GM12891 (cell line): ENCODE measurements at places on chromosomes 16 and 17.
A peak's percentile ranks its signal among the peaks of the same experiment; 100 is the strongest.

DNA sequence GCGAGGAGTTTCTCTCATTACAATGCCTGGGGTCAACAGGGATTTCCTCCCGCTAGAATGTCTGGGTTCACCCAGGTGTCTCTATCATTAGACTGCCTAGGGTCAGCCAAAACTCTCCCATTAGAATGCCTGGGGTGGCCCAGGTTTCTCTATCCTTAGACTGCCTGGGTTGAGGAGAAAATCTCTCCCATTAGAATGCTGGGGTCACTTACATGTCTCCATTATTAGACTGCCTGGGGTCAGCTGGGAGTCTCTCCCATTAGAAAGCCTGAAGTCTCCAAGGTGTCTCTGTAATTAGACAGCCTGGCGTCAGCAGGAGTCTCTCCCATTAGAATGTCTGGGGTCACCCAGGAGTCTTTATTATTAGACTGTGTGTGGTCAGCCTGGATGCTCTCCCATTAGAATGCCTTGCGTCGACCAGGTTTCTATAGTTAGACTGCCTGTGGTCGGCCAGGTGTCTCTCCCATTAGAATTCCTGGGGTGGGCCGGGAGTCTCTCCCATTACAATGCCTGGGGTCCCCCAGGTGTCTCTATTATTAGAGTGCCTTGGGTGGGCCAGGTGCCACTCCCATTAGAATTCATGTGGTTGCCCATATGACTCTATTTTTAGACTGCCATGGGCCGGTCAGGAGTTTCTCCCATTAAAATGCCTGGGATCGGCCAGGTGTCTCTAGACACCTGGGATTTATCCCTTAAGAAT, 2272.1 kb downstream of the TP53TG3F start:
- DNase-seq = no peak

DNA sequence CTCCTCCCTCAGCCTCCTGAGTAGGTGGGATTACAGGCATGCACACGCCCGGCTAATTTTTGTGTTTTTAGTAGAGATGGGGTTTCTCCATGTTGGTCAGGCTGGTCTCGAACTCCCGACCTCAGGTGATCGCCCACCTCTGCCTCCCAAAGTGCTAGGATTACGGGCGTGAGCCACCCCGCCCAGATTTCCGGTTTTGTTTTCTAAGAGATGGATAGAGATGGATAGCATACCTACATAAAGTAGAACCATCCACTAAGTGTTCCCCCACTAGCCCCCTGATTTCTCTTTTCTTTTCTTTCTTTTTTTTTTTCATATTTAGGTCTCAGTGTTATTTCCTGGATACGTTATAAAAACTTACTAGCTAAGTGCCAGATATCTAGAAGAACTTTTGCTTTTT, 2.0 kb downstream of the WSB1 start:
- DNase-seq = no peak

- no peak for DNase-seq
These were observed 9.2 kb downstream of the RAB40C start for GRCh38 chr16:598823-599739.

GRCh38 chr17:30377574-30378240, 1.0 kb upstream of the CPD start:
- DNase-seq = no peak

GRCh38 chr17:78592991-78593329, 15.8 kb upstream of the DNAH17 start:
- no peak for DNase-seq

DNA sequence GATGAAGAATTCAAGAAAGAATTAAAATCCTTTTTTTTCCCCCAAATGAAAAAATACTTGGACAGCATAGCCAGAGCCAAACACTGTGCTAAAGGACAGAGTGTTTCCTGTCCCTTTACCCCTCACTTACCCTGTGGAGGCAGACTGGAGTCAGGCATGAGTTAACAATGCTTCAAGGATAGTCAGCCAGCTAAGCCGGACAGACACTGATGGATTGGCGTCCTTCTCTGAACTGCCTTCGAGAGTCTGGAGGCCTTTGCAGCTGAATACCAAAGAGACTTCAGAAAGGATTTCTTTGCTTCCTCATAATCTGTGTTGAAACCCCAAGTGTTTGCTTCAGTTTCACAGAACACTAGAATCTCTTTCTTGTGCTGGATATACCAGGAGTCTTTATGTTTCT, 4.6 kb downstream of the METTL9 start:
- DNase-seq = no peak

DNA sequence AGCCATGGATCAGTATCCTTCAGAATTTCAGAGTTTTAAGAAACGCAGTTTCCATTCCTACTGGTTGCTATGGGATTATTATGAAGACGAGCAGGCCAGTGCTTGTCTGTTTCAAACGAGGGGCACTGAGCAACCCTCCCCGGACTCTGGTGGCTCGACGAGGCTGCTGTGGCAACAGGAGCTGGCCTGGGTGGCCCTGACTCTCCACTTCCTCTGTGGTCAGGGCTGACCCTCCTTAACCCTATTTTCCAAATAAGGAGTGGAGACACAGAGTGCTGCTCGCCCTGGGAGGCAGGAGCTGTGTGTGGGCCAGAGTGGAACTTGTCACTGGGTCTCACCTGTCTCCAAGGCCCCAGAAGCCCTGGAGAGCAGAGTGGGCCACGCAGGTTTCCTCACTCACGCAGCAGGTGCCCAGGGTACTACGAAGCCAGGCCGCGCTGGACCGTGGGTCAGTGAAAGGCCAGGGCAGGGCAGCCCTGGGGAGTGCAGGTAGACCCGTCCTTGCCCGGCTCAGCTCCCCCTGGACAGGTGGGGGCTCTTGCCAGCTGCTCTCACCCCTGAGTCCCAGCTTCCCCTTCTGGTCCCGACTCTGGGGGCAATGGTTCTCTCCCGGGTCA, 3.3 kb downstream of the GALNS start:
- no peak for DNase-seq

- no peak for DNase-seq
These were observed 47.4 kb downstream of the RBFOX3 start for GRCh38 chr17:79563237-79564013.

DNA sequence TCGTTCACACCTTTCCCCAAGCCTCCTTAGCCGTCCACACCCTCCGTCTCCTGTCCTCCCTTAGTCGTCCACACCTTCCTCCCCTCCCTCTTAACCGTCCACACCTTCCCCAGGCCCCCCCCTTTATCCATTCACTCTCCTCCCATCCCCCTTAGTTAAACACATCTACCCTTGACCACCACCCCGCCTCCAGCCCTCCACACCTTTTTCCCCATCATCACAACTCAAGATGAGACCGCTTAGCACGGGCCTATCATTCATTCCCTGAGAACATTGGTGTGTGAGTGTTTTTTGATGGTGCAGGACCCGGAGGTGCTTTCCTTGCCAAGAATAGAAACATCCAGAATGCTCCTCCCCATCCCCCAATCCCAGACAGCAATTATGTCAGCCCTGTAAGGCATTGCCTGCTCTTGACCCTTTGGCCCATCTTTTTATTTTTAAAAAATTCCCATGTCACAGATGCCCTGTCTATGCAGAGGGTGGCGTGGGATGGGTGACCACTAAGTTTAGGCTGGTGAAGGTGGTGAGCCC, 1.4 kb downstream of the TENT4B start:
- DNase-seq = no peak

DNA sequence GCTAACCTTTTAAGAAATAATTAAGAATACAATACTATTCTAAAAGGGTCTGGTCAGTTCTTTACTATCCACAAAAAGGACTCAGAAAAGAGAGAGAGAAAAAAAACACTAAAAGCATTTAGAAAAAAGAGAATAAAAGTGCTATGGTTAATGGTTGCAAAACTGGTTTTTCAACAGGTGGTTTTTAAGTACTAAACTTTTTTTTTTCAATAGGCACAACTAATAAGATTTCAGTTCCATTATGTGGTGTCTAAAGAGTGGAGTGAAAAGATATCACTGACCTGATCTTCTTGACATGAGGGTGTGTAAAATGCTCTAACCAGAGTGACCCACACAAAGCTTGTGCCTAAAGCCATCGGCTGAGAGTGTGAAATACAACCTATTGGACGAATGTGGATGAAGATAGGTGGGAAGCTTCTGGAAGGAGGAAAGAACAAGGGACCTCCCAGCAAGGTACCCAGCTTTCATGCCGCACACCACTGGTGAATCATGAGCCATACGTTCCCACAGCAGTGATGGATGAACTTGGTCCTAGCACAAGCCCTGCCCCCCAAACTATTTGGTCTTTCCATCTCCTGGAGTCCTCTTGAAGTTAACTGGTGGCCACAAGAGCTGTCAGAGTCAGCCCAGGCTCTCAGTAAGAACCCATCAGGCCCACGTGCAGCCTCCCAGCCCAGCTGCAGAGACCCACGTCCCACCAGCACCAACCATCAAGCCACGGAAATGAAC, 103.0 kb downstream of the ZFHX3 start:
- DNase-seq = no peak

GRCh38 chr16:31199430-31200041, 3.0 kb downstream of the PYCARD start:
- no peak for DNase-seq

DNA sequence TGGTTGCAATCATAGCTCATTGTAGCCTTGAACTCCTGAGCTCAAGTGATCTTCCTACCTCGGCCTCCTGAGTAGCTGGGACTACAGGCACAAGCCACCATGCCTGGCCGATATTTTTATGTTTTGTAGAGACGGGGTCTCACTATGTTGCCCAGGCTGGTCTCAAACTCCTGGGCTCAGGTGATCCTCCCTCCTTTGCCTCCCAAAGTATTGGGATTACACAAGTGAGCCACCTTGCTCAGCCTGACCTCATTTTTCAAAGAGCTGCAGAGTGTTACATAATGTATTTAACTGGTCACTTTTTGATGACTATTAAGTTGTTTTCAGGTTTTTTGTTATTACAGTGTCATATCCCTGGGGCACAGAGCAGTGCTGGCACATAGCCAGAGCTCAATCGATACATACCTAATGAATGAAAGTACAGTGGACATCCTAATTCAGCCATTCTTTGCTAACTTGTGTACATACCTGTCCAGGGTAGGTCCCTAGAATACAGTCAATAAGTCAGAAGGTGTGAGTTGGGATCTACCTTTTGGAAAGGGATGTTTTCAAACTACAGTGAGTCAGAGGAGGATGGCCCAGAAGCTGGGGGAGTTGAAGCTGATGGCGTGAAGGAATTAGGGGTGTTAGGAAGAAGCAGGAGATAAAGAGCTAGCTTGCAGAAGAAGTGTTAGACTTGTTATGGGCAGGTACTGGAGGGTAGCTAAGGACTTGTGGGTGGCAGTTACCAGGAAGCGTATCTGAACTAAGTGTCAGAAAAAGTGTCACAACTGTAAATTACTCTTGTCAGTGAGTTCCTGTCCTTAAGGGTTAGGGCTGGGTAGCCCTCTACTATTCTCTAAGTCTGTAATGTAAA, 20.1 kb upstream of the CYLD start:
- DNase-seq = no peak

DNA sequence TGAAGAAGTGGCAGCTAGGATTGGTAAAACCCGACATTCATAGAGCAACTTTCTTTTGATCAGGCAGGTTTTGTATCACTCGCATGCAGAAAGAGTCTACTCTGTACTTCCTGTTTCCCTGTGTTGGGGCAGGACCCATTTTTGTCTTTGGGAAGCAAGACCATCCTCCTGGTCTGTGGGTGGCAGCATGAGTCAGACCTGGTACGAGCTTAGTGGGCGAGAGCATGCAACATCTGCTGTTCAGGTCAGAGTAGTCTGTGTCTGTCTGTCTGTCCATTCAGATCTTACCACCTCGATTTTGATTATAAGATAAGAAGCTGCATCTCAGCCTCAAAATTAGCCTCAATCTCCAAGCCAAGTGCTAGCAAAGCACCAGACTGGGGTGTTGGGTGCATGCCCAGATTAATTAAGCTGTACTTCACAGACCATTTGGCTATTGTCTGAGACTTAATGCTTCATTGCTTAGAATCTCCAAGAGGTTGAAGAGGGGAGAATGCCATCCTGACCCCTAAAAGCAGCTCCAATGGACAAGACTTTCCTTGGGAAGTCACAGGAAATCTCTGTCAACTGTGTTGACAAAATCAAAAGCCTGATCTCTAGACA, 110.9 kb downstream of the XYLT1 start:
- DNase-seq = no peak

- peak; percentile 63 for DNase-seq
These were observed at the start of gene SLC47A1 for GRCh38 chr17:19533718-19534561. Gene SLC47A1, plus strand, starts transcription at chr17:19533854. Its CDS starts 86 bp downstream, at chr17:19533940.

DNA sequence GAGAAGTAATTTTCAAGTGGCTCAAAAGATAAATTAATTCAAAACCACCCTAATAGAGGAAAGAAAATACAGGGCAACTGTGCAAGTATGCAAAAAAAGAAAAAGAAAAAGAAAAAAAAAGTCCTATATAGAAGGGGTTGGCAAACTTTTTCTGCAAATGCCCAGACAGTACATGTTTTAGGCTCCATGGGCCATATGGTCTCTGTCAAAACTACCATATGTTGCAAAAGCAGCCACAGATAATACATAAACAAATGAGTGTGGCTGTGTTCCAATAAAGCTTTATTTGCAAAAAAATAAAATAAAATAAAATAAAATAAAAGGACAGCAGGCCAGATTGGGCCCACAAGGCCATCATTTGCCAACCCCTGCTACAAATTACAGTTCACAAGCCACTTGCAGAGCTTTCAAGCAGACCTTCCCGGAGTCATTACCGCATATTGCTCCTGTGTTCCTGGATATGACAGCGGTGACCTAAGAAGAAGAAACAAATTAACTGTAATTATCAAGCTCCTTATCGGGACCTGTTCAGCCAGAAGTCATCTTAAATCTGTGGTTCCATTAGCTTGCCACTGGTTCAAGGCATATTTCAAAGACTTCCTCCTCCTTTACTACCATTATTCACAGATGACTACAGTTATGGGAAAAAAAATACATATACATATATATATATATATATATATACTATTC, 15.9 kb downstream of the ZC3H7A start:
- no peak for DNase-seq
